Spinal cord (tissue), 10 donors: ENCODE measurements at places on chromosomes 7 and 10.

GRCh38 chr10:127886371-127887051 is 6.2 kb downstream of the CLRN3 start:
- no peak for DNase-seq

DNA sequence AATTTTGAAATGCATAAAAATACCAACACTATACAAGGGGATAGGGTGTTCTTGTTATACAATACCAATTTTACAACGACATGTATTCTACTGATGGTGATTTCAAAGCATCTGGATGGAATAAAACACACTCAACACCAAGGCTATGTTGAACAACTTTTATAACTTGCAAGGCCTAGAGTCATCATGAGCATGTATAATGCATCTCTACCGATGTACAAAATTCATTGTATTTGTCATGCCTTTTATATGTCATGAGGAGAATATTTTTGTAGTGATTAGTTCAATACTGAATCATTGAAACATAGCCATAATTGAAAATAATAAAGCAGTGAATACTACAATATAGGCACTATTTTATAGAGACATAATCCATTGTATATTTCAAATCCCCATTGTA is 160.2 kb downstream of the ETV1 start:
- DNase-seq: no peak

GRCh38 chr10:31930023-31930751 is 1.6 kb upstream of the ARHGAP12 start:
- no peak for DNase-seq

- DNase-seq: no peak
These were observed 302.7 kb downstream of the SUGCT start for GRCh38 chr7:40437498-40437897.

DNA sequence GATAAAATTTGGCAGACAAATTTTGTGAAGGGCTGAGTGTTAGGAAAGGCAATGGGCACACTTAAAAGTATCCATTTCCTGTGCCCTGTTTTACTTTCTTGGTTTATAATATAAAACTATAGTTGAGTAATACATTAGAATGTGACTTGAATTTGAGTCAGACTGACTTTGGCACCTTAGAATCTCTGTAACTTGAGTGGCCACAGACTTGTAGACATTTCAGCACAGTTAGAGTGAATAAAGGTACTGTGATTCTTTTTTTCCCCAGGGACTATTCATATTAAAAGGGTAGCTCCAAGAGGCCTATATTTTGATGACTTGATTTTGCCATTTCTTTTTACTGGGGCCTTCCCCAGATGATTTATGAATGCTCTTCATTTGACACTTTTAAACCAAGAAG is 22.4 kb downstream of the GBF1 start:
- no peak for DNase-seq

DNA sequence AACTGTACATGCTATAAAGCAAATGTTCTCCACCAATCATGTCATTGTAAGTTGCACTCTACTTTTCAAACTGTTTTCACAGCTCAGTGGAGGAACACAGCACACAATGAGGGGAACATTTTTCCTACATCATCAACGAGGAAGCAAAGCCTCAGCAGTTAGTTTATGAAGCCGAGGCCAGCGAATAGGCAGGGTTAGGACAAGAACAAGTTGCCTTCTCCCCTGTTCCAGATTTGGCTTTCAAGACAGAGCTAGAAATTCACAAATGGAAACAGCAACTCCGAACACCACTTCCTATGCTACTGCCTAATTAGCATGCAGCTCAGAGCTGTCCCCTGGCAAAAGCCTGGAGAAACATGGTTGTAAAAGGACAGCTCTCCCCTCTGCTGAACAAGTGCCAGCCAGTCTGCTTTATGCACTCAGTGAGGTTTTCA is 19.8 kb downstream of the ITGB8 start:
- DNase-seq: peak; percentile 78

DNA sequence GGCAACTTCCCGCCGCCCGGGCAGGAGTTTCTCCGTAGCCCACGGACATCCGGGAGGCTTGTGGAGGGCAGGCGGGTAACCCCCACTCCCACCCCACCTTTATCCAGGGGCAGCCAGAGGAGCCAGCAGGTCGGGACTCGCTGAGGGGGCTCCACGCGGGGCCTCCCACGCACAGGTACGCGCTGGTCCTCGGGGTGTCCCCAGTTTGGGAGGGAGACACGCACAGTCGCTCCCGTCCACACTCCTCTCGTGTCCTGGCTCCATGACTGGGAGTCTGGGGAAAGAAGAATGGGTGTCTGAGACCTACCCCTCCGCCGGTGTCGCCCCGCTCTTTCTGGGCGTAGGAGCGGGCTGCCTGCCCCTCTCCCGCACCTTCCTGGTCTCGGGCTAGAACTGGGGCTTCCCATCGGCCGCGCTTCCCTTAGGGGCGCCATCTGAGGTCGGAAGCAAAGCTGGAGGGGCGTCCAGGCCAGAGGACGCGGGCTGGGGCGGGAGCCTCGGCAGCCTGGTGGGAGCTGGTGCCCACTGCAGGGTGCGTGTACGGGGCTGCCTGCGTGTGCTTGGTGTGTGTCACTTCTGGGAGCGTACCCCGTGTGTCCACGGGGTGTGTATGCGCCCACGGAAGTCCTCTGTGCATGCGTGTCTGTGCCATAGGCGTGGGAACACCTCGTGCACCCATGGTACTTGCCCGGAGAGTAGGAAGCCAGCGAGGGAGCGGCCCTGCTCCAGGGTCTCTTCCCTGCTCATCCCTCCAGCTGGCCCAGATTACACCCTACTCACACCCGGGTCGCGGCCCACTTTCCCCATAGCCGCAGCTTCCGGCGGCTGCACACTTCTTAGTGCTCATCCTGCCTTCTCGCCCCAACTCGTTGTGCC is 73.0 kb upstream of the LEP start:
- DNase-seq: no peak

GRCh38 chr10:112875476-112876267 is 74.4 kb upstream of the TCF7L2 start:
- no peak for DNase-seq

GRCh38 chr10:31210190-31210589 is 108.8 kb upstream of the ZEB1 start:
- DNase-seq: no peak

DNA sequence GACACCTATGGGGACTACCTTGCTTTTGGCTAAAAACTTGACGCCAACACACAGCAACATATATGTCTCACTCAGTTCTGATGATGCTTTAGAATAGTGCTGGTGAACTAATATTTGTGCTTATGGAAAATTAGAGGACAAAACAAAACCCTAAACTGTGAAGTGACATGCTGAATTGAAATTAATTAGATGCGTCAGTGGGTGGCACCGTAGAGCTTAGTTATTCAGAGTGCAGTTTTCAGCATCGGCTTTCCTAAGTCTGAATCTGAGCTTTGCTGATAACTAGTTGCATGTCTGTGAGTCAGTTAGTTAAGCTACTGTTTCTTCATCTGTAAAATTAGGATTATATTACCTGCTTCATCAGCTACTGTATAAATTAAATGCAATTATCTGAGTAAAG is 245.0 kb upstream of the SORCS1 start:
- DNase-seq: peak; percentile 4

GRCh38 chr10:102455893-102456471 is 4.6 kb upstream of the C10orf95 start:
- DNase-seq: no peak

DNA sequence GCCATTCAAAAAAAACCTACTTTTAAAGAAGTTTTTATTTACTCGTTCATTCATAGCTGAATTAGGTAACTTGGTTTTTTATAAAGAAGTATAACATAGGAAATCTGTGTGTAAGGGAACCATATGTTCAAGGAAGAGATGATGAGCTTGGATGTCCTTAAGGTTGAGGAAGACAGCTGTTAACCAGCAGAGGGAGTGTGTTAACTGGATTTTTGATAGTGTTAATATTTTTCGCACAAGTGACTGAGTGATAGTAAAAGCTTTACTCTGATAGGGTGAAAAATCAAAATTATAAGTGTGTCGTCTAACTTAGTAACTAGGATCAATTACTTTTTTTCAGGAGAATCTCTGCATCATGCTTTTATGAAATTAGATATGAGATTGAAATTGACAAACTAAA is 134.7 kb downstream of the ARL5B start:
- no peak for DNase-seq

DNA sequence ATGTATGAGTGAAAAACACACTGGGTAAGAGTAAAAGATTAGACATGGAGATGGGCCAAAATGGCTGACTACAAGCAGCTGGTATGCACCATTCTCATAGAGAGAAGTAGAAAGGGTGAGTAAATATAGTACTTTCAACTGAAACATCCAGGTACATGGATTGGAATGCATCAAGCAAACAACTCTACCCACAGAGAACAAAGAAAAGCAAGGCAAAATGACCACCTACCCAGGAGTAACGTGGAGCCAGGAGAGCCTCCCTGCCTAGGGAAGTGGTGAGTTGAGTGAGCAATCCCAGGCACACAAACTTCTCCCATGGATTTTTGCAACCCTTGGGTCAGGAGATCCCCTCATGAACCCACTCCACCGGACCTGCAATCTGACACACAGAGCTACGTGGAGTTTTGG is 212.8 kb downstream of the PTN start:
- no peak for DNase-seq

GRCh38 chr10:52258799-52259425 is 55.2 kb upstream of the DKK1 start:
- no peak for DNase-seq

DNA sequence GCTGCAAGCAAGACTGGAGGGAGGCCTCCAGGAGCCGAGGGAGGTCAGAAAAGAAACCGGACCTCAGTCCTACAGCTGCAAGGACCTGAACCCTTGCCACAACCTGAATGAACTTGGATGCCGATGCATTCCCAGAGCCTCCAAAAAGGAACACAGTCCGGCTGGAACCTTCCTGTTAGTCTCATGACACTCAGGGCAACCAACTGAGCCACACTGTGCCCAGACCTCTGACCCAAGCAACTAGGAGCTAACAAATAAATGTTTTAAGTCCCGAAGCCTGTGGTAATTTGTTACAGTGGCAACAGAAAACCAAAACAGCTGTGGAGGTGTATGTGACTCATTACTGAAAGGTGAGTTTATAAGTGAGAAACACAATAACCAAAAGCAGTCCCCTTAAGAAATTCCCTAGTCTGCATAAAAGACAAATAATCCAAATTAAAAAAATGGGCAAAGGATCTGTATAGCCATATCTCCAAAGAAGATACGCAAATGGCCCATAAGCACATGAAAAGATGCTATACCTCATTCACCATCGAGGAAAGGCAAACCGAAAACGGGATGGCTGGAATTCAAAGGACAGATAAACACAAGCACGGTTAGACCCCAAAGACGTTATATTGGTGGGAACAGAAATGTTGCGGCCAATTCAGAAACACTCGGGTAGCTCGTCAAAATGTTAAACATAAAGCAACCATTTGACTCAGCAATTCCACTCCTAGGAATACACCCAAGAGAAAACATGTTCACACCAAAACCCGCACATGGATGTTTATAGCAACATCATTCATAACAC is 24.8 kb downstream of the GNA12 start:
- no peak for DNase-seq

DNA sequence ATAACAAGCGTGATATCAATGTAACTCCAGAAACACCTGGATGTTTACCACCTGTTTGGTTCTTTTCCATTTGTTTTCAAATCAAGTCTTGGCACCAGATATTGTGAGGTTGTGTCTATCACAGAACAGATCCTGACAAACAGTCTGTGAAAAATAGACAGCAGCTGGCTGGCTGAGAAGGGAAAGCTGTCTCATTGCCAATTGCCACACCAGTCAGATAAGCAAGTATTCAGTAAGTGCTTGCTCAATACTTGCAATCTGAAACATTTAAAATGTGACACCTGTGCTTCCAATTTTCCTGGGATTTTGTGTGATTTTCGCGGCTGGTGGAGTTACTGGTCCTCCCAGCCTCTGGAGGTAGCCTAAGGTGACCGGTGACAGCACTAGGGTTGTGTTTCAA is 147.9 kb upstream of the MYO3A start:
- DNase-seq: no peak
